ENCODE measurements at places on chromosomes 12 and 14.

- no peak for DNase-seq
Measured at GRCh38 chr14:28774764-28775735, 8.5 kb downstream of the FOXG1 start.

DNA sequence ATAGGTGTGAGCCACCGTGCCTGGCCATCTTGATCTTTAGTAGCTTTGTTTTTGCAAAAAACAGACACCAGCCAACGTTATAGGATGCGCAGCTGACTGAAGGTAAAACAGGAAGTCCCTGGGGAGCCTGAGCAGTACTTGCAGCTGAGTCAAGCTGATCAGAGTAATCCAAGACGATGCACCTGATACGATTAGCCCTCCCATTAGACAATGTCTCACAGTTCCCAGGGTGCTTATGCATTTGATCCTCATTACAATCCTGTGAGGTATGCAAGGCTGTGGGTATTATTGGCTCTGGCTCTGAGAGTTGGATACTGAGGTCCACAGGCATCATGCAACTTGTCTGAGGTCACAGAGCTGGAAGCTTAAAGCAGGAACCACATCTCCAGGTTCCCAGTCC, 8.1 kb downstream of the KRT18 start:
- DNase-seq: no peak

GRCh38 chr12:80938397-80938796, 663 bp upstream of the LIN7A start:
- no peak for DNase-seq

DNA sequence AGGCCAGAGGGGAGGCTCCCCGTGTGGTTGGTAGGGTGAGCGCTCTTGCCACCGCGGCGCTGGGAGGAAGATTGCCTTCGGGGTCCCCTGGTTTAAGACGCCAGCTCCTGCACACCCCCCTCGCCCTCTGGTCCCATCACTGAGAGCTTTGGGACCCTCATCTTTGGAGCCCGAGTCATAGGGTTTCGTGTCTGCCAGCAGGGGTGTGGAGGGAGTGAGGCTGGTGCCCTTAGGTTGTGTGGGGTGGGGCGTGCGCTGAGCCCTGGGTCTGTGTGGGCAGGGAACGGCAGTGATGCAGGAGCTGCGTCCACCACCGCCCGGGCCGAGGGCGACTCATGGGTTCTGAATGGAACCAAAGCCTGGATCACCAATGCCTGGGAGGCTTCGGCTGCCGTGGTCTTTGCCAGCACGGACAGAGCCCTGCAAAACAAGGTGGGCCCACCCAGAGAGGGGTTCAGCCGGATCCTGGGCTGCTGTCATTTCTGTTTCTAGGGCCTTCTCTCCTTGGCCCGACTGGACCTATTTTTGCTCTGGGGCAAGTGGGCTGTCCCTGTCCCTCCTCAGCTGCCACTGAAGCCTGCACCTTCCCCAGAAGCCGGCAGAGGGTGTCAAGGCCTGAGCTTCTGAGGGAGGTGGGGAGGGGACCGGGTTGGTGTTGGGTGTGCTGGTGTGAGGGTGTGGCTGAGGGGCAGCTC, 12.1 kb downstream of the ACADS start:
- DNase-seq: no peak

- DNase-seq: no peak
Measured at GRCh38 chr14:28138341-28138740, 628.2 kb upstream of the FOXG1 start.

- no peak for DNase-seq
Measured at GRCh38 chr14:39265806-39266524, 32.2 kb downstream of the MIA2 start.

- DNase-seq: no peak
Measured at GRCh38 chr12:19894803-19895202, 455.5 kb downstream of the AEBP2 start.

DNA sequence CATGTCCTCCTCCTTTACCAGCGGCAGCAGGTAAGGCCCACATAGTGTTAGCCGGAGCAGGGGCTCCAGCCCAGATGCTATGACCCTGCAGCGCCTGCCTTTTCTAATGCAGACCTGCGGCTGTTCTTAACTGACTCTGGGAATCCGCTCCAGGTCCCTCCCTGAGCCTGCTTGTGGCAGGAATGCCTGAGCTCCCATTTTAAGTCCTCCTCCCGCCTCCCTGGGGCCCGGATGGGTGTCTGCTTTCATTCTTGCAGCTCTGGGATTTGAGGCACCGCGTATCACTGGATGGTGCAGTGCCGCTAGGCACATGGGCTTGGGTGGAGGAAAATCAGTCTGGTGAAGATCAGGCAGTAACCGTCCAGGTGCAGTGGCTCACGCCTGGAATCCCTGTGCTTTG, 7.6 kb downstream of the TSPAN9 start:
- DNase-seq: no peak

- DNase-seq: no peak
Measured at GRCh38 chr14:39398382-39398781, 33.9 kb downstream of the FBXO33 start.

GRCh38 chr12:5259523-5259922, 172.4 kb upstream of the NTF3 start:
- no peak for DNase-seq

- no peak for DNase-seq
Measured at GRCh38 chr14:25067600-25067999, 17.7 kb upstream of the STXBP6 start.

- DNase-seq: no peak
Measured at GRCh38 chr12:69024413-69024812, 91.4 kb upstream of the CPM start.

GRCh38 chr14:99731547-99732435, 47.7 kb downstream of the CYP46A1 start:
- no peak for DNase-seq

DNA sequence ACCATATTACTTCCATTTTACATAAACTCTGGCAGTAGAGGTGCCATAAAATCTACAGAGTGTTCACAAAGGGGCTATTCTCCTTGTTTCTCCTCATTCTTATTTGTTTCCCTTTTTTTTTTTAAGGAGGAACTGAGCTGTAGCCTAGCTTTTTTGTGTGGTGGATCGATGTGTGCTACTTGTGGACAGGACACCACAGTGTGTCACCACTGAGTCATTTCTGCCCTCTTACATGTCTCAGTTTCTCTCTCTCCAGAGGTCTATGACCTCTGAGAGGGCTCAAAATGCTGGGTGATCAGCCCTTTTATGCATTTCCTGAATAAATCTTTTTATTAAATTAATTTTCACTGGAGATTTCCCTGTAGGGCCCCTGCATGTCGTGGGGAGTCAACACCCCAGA, 370.2 kb downstream of the ADGRD1 start:
- DNase-seq: no peak

- DNase-seq: no peak
Measured at GRCh38 chr12:105945880-105946279, 192.9 kb downstream of the NUAK1 start.

GRCh38 chr12:53077030-53077429, 2.2 kb downstream of the SPRYD3 start:
- no peak for DNase-seq
